ENCODE measurements at places on chromosomes 7 and 10.

DNA sequence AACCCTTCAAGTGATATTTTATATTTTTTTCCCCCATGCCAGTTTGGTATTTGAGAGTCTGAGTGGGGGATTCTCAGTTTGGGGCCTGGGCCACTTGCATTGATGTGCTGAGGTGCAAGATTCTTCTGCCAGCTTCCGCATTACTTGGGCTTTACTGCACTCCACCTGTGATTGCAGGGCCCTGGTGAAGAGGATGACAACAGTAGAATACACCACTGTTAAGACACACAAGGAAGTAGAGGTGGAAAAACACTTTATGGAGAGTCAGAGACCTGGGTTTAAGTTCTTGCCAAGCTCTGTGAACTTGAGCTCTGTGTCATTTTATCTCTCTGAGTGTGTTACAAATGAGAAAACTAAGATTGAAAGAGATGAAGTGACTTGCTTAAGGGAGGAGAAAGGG lies 209.4 kb downstream of the LRMDA start:
- no peak for DNase-seq

GRCh38 chr7:45434167-45434784 lies 139.9 kb upstream of the ADCY1 start:
- DNase-seq, result no peak

GRCh38 chr7:3370068-3370830 lies 69.2 kb downstream of the SDK1 start:
- no peak for DNase-seq

DNA sequence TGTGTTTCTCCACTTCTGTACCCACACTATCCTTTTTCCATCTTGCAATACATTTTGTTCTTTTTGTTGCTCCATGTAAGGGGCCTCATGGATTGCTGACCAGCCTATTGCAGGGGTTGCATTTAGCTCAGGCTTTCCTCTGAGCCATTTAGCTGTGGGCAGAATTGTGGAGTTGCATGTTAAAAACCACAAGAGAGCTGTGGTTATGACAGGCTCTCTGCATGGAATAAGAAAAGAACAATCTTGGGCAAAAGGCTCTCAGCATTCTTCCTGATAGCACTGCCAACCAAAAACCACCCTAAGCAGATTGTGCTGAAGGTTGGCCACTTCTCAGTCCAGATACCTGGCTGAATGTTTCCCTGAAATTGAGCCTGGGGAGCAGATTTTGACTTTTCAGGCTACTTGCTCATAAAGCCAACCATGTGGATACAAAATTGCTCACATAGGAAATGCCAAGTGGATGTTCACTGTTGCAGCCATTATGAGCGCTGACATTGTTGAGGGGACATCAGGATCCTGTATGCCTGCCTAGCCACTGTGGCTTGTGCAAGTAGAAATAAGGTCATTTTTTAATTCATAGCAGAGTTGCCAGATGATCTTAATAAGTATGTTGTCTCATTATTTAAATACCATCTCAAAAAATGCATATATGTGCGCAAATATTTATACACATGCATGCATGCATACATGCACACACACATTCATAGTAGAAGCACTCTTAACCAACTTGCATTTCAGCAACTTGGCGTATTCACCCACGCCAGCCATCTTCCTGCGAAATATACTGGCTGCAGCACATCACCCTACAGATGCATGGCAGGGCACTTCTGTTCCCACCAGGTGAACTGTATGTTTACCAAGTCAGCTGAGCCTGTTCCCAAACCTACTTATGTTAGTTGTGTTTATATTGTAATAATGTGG lies 695.4 kb downstream of the LRMDA start:
- DNase-seq, result no peak

DNA sequence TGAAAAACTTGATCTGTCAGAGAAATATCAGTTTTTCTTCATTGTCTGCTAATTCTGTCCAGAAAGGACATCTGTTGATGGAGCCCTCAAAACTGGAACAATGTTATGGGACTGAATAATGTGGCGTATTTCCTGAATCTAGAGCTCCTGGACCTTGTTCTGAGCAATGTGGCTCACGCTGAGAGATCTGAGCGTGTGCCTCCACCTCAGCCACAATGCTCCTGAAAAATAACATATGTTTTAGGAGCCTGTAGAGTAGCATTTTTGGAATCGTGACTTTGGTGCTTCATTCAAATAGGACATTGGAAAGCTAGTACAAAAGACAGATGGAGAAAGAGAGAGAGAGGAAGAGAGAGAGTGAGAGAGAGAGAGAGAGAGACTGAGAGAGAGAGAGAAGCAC lies 110.3 kb downstream of the BMPER start:
- DNase-seq, result no peak

DNA sequence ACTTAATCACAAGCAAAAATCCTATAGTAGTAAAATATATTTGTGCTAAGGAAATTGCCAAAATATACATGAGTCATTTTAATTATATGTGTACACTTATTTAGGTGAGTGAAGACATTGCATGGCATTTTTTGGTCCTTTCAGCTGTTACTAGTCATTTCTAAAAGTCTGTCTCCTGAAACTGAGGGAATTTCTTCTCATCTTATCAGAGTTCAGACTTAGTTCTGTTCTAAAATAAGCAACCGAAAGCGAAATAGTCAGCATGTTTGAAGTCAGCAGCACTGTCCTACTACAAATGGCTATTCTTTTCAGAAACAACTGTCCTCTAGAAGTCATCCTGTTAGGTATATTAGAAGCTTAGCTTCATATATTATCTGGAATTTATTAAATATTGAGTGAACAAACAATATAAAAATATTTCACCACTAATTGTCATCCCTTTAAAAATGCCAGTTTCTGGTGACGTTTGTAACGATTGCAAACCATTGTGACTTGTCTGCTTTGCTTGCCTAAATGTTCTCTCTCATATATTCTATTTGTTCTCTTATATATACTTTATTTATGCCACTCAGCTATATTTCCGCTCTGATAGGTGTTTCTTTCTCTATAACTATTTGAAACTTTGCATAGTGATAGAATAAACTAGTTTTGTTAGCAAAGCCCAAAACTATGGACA lies 227.4 kb upstream of the KAT6B start:
- no peak for DNase-seq

Data from activated CD8-positive, alpha-beta memory T cell treated with anti-CD3 and anti-CD28 coated beads, Interleukin-2, amount 10 ng/mL, durations not matched to agents 7 days and 5 days (primary cell).